ENCODE measurements at places on chromosomes 11 and 22.

DNA sequence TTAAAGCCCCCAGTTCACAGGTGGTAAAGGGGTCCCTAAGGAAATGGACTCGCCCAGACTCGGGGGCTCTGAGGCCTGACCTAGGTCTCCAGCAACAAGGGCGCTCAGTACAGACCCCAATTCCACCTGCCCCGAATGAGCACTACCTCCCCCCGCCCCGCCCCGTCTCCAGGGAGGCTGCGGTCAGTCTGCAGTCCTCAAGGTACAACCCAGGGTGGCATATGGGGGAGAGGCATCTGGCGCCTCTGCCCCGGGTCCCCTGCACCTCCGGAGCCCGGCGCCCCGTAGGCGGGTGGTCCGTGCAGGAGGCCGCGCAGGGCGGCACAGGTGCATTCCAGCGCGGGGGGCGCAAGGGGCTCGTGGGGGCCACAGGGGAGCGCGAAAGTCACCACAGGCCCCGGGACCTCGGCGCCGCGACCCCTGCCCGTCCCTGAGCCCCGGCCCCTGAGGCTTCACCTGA lies 361 bp downstream of the CTSD start:
- DNase-seq = no peak

GRCh38 chr11:17551347-17552040 lies 4.4 kb downstream of the OTOG start:
- no peak for DNase-seq

DNA sequence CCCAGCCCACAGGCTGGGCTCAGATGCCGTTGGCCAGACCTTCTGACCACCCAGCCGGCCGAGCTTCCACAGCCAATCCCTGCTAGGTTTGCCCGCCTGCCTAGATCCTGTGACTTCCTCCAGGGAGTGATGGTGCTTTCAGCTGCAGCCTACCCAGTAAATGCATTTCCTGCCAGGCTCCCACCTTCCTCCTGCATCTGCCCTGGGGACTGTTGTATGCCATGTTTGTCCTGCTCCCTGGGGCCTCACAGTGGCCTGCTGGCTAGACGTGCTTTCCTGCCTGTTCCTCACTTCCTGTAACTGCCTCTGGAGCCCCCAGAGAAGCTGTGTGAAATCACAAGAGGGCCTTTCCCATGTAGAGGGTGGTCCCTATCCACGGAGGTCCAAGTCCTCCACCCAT lies 86.2 kb downstream of the GALNT18 start:
- DNase-seq = no peak

- no peak for DNase-seq
Observed at GRCh38 chr22:45548991-45549761, 46.5 kb downstream of the FBLN1 start.

DNA sequence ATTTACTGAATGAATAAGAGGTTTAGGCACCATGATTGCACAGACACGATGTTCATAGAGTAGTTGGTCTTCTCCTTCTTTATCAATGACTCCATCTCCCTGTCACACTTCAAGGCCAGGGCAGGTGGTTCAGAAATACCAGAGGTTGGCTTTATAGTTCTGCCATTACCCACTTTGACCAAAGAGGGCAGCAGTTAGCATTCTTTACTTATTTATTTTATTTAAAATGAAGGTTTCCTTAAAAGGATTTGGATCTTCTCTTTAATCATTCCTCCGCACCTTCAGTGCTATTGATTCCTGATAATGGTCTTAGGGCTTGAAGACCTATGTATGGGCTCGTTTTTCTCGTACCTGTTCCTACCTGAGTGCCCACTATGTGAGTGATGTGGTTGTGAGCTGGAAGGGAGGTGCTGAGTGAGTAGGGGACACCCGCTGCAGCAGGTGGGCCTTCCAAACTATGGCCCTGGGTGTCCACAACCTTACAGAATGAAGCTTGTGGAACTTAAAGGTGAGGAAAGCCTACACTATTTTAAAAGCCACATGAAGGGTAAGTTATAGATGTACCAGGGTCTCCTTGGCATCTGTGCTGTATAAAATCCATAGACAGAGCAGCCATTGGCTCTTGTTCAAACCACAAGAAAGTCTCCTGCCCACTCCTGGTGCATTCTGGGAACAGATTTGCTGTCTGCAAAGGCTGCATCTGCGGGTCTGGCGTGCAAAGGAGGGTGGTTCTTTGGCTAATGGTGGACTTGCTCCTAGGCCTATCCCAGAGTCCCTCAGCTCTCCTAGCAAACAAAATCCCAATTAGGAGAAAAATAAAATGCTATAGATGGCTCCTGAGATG lies 35.0 kb downstream of the TIMP3 start:
- no peak for DNase-seq

DNA sequence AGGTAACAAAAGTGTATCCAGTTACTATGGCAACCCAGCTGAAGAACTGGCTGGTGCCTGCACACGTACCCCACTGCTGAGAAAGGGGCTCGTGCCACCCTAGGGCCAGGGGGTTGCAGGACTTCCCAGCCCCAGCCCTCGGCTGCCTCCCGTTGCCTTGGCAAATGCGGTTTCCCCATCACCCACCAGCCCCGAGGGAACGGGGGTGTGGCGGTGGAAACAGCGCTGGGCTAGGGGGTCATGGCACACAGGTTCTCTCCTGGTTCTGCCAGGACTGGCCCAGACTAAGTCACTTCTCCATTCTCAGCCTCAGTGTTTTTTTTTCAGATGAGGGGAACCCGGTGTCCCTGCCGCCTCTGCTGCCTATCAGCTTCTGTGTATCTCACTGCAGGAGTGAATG lies 27.9 kb downstream of the PHF21B start:
- DNase-seq = no peak

- DNase-seq = no peak
Observed at GRCh38 chr22:43889201-43889859, 2.5 kb downstream of the PNPLA5 start.

DNA sequence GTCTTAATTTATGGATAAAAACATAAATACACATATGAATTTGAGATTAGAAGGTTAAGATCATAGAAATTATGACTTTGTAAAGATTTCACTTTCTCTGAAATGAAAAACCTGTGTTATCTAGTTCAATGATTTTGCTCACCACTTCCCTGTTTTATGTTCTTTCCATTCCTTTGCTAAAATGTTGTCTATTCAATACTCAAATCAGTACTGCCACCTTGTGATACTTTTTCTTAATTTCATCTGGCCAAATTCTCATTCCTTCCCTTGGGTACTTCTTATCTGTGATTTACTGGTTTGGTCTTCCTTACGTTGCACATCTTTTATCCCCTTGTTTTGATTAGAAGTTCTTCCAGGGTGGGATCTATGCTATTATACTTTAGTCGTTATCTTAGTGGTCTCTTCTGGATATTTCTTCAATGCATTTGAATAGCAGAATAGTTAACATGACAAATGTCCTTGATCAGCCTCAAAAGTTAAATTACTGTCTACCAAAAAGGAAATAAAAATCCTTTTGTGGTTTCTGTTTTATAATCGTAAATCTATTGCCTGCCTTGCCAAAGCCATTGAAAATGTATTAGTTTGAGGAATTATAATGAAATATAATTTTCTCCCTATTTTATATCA lies 197.0 kb downstream of the PGR start:
- no peak for DNase-seq

GRCh38 chr22:36028646-36029405 lies at the start of gene RBFOX2:
TSS of gene RBFOX2 (minus strand) at chr22:36028824. CDS start at chr22:36028425, 399 bp downstream.
- DNase-seq = peak; percentile 77

DNA sequence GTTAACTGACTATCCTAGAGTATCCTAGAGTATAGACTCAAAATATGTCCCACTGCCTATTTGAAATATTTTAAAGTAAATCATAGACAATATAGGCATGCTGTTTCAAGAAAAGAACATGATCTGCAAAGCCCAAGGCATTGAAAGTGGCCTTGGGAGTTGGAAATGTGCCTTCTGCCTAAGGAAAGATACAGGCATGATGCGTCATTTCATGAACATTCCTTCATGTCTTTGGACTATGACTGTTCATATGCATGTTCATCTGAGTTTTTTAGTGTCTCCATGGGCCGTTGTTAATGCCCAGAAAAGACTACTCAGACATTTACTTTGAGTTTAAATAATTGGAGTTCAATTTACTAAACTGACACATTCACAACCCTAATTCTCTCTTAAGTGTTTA lies 69.7 kb upstream of the PRDM11 start:
- DNase-seq = no peak

DNA sequence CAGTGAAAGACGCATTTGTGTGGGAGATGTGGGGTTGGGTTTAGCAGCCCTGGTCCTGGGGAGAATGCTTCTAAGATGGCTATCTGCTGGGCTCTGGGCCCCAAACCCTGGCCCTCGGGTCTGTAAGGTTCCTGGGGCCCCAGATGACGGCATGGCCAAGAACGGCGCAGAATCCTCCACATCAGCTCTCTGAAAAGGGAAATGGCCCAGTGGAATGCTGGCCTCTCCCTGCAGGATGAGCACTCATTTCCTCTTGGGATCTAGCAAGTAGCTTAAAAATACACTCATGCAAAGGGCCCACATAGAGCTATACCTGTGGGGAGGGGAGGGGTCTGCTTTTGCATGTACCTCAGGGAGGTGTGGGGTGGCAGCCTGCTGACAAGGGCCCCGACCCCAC lies 37.5 kb upstream of the LINC01488 start:
- no peak for DNase-seq

DNA sequence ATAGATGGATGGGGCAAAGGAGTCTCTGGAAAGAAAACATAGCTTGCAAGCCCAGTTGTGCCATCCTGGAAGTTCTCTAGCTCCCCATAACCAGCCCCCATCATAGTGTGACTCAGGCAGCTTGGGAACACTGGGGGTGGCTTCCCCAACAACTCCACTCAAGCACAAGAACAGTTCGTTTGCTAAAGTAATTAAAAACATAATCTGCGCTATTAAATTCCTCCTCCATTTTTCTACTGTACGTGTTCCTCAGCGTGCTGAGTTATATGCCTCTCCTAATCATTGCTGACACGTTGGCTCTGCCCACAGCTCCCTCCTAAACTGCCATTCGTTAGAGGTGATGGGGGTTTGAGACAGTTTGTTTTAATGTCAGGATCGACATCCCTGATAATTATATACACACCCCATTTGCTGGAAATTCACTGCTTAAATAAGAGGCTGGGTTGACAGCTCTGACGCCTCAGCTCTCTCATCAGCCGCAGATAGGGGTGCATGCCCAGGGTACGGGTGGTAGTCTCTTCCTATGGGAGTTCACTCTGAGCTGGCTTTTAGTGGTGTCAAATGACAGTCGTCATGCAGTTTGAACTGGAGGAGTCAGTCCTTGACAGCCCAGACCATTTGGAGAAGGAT lies 59.5 kb upstream of the SEZ6L start:
- DNase-seq = no peak

GRCh38 chr11:86805873-86806310 lies 5.5 kb downstream of the PRSS23 start:
- DNase-seq = no peak

- DNase-seq = no peak
Observed at GRCh38 chr11:63551889-63552266, 11.3 kb downstream of the PLAAT2 start.

DNA sequence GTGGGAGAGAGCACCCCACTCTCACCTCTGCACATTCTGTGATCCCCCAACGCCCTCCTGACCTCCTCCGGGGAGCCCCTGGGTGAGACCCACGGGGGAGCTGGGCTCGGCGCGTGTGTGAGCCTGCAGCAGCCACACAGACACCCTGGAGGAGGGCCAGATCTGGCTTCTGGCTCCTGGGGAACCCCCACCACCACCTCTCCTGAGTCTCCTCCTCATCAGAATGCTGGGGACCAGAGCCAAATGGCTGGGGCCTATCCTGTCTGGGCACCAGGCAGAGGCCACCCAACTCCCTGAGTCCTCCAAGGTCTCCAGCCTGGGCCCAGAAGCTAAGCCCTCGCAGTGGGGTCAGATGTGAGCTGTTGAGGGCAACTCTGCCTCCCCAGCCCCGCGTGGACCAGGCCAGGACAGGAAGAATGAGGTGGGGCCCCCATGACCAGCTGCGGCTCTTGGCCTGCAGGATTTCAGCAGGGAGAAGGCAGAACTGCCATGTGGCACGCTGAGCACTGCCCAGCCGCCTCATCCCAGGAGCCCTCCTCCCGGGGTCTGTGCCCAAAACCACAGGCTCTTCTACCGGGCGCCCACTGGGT lies 5.5 kb upstream of the PIM3 start:
- no peak for DNase-seq

- DNase-seq = no peak
Observed at GRCh38 chr11:17855531-17856290, 121.1 kb downstream of the KCNC1 start.

DNA sequence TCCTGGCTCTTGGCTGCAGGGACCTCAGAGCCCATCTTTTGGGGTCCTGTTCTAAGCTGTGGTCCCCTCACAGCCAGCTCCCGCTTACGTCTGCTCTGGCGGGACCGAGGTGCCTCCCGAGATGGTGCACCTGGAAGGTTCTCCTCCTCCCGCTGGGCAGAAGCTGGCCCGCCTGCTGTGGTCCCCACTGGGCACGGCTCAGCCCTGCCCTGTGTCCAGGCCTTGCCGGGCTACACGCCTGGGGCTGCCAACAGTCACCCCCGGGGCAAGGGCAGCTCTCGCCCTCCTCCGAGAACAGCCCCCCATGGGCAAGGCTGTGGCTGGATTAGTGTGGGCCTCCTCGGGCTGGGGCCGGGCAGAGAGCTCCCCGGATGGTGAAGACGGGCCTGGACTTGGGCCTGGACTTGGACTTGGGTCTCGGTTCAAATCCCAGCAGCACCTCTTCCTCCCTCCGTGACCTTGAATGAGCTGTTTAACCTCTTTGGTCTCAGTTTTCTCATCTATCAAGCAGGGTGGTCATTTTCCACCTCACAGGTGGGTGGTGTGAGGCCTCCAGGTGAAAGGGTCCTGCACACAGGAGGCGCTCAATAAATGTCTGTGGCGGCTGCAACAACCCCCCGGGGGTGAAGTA lies 998 bp downstream of the BAIAP2L2 start:
- no peak for DNase-seq

- no peak for DNase-seq
Observed at GRCh38 chr22:46914916-46915894, 152.8 kb downstream of the TBC1D22A start.

DNA sequence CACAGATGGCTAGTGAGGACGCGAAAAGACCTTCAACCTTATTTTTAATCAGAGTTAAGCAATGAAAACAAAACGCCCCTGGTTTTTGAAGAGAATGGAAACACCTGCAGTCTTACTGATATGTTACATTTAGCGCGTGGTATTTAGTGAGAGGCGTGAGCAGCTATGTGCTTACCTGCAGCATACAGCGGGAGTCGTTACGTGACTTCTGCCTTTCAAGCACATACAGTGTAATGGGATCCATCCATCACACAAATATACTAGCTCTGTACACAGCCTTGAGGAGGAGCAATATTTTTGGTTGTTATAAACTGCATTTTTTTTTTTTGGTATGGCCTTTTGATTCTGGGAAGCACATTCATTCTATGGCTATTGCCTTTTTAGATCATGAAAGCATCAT lies 5.5 kb downstream of the KRTAP5-2 start:
- DNase-seq = no peak

- DNase-seq = no peak
Observed at GRCh38 chr11:26974069-26974783, 19.7 kb upstream of the FIBIN start.

DNA sequence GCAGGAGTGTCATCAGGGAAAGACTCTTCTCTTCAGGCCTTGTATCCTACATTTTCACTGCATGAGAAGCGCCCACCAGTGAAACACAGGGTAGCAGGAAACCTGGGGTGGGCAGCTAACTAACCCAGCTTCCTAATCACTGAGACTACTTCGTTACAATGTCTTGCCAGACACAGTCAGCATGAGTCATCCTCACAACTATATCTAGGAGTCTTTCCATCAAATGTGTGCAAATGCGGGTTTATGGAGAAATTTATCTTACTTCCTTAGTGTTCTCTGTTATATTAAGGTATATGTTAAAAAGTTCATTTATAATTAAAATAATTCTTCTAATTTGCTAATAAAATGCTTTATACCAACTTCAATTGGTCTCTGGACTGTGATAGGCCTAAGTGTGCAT lies 79.9 kb upstream of the RAB1B start:
- no peak for DNase-seq

- no peak for DNase-seq
Observed at GRCh38 chr11:2095198-2095520, 44.0 kb downstream of the IGF2 start.
